ENCODE measurements at places on chromosomes 1 and 21.

- DNase-seq, result no peak
Observed at GRCh38 chr1:145993618-145994390, 2.6 kb downstream of the TXNIP start.

- DNase-seq, result no peak
Observed at GRCh38 chr1:94115900-94116436, 5.0 kb downstream of the ABCA4 start.

DNA sequence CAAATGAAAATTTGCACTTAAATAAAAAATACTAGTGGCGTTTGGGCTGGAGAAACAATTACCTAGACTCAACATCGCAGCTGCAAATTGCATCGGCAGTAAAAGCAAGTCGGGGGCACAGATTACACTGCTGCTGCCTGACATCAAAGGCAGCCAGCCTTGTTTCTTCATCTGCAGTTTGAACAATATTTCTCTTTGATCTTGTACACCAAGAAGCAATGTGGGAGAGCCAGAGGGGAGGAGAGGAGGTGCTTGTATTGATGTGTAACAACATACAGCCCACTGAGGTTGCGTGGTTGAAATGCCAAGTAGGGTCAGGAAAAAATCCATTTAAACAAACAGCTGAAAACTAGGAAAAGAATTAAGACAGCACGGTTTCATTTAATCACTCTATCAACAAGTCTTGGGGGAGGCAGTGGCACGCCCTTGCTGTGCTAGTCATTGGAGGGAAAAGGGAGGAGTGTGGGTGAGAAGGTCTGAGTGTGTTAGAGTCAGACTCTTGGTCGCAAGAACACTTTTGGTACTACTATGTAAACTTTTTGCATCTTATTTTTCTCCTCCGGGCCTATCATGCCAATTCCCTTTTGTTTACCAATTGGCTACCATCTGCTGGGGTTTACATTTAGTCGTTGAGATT, 456.5 kb downstream of the OMA1 start:
- no peak for DNase-seq

DNA sequence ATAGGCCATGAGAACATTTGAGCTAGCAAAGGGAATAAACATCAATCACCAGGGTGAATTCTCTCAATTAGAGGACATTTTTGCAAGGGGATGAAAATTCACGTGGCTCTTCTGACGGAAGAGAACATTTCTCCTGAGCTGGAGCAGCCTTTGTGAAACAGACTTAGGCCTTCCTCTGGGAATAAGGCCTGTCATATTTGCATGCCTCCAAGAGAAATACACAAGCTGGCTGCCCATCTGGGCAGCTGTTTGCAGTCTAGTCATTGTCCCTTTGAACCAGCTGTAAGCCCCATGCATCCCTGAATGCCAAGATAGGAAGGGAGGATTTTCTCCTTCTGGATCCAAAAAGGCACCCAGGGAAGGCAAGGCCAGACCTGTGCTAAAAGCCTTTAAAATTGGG, 5.5 kb downstream of the LEMD1 start:
- no peak for DNase-seq

GRCh38 chr1:209879539-209879938, 51.8 kb downstream of the UTP25 start:
- DNase-seq, result no peak

DNA sequence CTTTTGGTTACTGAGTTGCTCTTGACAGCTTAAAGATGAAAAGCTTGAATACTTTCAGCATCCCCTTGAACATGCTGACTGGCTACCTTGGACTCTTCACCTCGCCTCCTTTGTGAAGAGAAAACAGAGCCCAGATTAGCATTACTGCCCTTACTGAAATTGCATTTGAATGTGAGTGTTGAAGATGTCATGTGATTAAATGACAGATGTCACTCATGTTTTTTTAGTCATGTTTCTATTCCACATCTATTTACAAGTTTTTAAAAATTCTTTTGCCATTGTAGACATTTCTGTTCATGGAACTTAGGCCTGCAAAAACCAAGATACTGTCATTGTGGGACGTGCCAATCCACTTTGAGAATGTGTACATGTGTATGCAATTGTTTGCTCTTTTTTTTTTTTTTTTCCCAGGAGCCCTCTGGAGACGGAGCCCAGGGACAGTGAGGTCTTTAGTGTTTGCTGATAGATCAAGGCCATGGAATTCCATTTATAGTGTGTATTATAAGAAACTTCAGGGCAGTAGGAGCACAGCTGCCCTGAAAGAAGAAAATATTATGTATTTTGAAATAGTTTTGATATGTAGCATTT, 25.7 kb upstream of the IVNS1ABP start:
- DNase-seq, result no peak

GRCh38 chr21:45644041-45644906, 749 bp downstream of the PCBP3 start:
- DNase-seq, result no peak

- no peak for DNase-seq
Observed at GRCh38 chr1:83697961-83698360, 301.0 kb downstream of the TTLL7 start.

- no peak for DNase-seq
Observed at GRCh38 chr21:32062591-32063227, 189.9 kb downstream of the HUNK start.

- DNase-seq, result no peak
Observed at GRCh38 chr1:235648407-235648907, 1.1 kb downstream of the GNG4 start.

- DNase-seq, result no peak
Observed at GRCh38 chr1:2391931-2392509, 379 bp downstream of the RER1 start.

GRCh38 chr1:35655196-35655595, 13.9 kb upstream of the PSMB2 start:
- no peak for DNase-seq

- DNase-seq, result no peak
Observed at GRCh38 chr1:11147197-11147770, 41.9 kb upstream of the ANGPTL7 start.

GRCh38 chr21:38958940-38959691, 153.4 kb downstream of the ETS2 start:
- DNase-seq, result no peak

DNA sequence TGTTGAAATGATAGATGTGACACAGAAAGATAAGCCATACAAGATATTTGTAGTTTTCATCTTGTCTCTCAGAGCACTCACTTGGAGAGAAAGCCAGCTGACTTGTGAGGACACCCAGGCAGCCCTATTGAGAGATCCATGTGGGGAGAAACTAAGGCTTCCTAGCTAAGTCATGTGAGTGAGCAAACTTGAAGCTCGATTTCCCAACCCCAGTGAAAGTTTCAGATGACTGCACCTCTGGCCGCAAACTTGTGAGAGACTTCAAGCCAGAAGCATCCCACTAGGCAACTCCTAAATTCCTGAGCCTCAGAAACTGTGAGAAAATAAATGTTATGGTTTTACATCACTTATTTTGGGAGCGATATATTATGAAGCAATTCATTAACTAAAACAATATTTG, 832.3 kb downstream of the LTN1 start:
- no peak for DNase-seq

DNA sequence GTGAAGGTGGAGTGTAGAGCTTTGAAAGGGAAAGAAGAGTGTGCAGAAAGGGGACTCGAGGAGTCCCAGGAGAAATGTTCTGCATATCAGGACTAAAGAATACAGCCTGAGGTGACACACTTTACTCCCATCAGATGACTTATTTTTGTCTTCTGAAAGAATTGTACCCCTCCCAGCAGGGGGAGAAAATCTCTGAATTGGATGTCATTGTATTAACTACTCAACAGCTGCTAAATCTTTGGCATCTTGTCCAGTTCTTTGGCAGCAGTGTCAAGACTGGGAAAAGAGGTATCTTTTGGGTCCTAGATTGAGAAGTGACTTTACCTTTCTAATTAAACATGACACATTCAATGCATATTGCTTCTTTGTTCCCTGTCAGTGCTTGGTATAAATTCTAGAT, 18.9 kb downstream of the UBE4B start:
- DNase-seq, result no peak

GRCh38 chr1:230109895-230110667, 43.0 kb downstream of the GALNT2 start:
- no peak for DNase-seq

GRCh38 chr1:62194651-62195544, at the start of gene L1TD1:
TSS of gene L1TD1 (plus strand) at chr1:62194849. CDS start at chr1:62206629, 11,780 bp downstream.
- DNase-seq, result no peak

DNA sequence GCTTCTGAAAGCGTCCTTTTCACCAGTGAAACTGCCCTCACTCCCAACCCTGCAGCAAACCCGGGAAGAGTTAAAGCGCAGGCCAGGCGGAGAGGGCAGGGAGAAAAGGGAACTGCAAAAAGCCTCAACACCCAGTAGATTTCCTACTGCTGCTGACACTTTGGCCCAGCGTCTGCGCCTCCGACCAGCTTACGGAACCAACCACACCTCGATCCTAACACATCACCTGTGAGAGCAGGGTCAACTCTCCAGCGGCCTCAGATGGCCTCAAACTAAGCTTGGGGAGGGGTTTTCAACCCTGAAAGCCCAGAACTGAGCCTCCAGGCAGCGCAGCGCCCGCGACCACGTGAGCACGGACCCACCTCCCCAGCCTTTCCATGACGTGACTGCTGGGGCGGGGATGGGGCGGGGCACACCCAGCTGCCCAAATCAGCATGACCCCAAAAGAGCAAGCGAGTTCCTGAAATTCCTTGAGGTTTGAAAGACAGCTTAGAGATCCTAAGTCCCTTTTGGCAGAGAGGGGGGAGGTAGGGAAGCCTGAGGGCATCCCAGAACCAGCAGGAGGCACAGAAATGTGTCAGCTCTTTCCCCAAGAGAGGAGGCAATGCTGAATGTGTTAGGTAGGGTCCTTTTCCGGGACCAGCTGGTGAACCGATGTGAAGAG, 59.1 kb downstream of the ITPKB start:
- DNase-seq, result peak; percentile 76

DNA sequence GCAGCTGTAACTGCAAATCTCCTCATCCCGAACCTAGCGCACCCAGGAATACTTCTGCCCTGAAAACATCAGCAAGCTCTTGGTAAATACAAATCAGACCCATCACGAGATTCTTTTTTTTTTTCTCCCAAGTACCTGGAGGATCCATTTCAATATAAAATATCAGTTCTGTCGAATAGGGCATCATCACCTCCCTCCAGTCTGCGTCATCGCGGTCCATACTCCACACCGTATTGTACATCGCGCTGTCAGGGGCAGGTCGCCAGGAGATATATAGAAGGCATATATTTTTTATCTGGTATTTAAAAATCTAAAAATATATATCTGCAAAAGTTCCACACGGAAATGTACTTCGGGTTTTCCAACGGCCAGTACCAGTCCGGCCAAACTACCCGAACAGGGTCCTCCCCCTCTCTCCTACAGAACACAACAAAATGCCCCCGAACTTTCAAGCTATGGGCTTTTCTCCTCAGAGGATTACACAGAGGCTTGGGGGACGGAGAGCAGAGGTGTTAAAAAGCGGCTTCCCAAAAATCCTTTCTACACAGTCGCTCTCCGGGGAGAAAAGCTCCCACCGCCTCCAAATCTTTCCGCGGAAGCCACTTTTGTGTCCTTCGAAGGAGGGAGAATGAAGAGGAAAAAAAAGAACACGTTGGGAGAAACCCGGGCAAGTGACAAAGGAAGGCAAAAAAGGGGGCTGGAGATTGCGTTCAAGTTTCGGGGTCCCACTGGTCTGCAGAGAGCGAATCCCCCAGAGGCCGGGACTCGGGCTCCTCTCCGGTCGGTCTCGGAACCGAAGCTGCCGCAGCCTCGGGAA, 509 bp downstream of the PIK3R3 start:
- no peak for DNase-seq

DNA sequence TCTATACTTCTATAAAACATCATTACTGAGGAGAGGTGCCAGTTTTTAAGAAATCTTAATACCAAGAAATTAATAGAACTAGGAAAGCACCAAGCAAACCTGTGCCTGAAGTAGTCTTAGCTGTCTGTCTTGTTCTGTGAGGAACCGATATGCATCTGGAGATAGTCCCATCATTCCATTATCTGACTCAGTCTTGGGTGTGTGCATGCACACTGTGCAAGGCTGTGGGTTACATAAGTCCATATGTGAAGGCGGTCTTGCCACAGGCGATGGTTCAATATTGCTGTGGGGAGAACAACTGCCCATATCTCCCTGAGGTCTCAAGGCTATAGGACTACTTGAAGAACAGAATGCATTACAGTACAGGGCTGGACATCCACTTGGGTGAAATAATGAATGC, 33.8 kb downstream of the STIL start:
- no peak for DNase-seq

DNA sequence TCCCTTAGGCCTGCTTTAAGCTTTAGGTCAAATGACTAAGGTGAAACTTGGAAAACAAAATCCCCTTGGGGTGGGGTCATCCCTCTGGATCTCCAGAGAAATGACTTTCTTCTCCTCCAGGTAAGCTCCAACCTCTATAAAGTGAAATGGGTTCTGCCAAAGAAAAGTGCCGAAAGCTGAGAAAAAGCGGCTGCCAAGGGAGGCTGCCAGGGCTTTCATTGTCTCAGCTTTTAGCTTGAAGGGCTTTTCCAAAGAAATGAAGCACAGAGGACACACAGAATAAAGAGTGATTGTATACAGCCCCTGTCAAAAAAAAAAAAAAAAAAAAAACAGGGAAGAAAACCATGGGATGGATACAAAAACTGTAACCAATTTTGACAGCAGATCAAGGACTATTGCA, 126.9 kb downstream of the TGFBR3 start:
- DNase-seq, result no peak

GRCh38 chr21:16965424-16965823, 547.4 kb upstream of the CXADR start:
- DNase-seq, result no peak

DNA sequence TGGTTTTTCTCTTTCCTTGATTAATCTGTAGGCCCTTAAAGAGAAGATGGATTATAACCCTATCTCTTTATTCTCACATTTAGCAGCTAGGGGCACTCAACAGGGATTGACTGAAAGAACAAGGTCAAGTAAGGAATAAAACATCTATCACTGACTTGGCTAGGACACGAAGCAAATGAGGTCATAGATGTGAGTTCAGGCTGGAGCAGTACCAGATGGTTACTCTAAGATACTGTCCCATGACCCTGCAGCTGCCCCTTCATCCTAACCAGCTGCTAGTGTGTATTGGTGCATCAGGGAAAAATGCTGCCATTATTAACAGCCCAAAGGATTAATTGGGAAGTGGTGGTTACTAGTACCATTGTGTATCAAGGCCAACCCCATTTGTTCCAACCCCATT, 221.9 kb downstream of the CTH start:
- DNase-seq, result no peak

DNA sequence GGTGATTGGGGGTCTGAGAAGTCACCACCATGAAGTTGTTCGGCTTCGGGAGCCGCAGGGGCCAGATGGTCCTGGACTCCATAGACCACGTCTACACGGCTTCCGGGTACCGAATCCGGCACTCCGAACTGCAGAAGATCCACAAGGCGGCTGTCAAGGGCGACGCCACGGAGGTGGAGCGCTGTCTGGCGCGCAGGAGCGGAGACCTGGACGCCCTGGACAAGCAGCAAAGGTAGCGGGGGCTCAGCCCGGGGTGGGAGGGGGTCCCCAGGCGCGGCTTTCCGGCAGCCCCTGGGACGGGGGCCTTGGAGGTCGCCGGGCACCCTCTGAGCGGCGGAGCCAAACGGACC, 146.5 kb downstream of the LIPI start:
- DNase-seq, result no peak

- no peak for DNase-seq
Observed at GRCh38 chr1:28258628-28259251, 578 bp upstream of the SESN2 start.
